ENCODE measurements at places on chromosomes 5 and 9.
A peak's percentile ranks its signal among the peaks of the same experiment; 100 is the strongest.

DNA sequence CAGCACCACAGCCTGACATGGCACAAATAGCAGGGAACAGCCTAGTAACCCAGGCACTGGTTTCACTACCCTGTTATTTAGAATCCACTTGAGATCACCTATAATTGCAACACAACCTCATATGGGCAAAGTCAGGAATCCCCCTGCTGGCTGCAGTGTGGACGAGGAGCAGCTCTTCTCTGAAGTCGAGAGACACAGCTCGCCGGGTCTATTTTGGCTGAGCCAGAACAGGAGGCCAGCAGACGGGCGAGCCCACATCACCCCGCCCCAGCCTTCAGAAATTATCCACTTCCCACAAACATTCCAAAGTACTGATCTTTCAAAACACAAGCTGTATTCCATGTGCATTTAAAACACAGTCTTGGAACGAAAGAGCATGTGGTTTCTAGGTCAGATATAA, 179.0 kb downstream of the ROR2 start:
- DNase-seq = peak; percentile 83

- no peak for DNase-seq
Observed at GRCh38 chr5:32074401-32074800, 99.7 kb downstream of the GOLPH3 start.

DNA sequence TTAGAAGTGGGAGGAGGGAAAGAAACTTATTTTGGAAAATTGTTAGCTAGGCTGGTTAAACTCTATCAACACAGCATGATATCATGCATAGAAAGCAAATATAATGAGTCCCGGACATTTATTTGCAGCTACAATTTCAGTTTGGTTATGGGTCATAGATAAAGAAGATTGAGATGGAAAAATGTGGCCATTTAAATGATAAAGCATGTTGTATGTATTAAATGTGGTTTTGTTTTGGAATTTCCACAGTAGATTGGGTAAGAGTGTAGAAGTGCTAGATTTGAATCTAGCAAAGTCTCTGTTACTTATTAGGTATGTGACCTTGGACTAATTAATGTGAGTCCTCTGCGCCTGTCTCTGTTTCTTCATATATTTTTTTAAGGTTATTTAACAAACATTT, 217.4 kb downstream of the KDM4C start:
- DNase-seq = no peak

GRCh38 chr5:157743163-157744050, at the start of gene LSM11:
Gene LSM11 (plus strand): TSS chr5:157743712. CDS start chr5:157743751, 39 bp downstream.
- no peak for DNase-seq

DNA sequence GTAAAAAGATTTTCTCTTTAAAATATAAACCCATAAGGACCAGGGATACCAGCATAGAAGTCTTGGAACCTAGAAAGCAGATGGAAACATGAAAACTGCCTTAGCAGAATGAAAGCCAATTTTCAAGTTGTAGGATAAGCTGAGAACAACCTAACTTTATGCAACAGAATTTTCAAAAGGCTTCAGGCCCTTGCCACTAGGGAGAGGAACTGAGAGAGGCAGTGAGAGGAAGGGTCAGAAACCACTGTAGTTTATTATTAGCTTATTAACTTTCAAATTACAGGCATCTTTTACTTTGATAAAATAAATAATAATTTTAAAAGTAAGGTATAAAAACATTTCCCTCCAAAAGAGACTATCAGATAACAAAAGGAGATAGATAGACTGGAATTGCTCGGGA, 33.4 kb downstream of the FAM81B start:
- DNase-seq = no peak

DNA sequence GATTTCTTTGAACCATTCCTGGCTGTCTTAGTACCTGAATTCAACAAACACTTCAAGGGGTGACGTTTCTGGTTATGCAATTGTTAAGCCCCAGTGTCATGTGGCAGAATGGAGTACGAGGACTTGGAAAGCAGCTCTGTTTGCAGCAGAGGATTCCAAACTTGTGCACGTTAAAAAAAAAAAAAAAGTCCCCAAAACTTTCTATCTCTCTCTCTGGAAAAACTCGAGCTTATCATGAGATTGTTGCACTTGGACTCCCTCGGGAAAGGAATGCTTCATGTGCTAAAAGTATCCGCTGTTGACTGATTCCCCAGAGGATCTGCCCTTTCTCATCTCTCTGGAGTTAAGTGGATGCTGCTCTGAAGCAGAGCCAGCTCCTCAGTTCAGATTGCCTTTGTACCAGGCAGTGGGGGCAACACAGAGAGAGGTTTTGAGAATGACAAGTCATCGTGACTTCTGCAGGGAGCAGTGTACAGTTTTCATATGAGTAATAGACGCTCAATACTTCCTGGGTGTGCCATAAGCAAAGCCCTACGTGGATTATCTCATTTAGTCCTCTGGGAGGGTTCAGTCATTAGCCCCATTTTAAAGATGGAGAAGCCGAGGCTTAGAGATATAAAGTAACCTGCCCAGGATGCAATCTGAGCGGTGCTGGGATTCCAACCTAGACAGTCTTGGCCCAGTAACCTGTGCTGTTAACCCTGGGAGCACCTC, 28.1 kb downstream of the TMOD1 start:
- no peak for DNase-seq

GRCh38 chr9:106795031-106795430, 67.9 kb upstream of the ZNF462 start:
- no peak for DNase-seq

DNA sequence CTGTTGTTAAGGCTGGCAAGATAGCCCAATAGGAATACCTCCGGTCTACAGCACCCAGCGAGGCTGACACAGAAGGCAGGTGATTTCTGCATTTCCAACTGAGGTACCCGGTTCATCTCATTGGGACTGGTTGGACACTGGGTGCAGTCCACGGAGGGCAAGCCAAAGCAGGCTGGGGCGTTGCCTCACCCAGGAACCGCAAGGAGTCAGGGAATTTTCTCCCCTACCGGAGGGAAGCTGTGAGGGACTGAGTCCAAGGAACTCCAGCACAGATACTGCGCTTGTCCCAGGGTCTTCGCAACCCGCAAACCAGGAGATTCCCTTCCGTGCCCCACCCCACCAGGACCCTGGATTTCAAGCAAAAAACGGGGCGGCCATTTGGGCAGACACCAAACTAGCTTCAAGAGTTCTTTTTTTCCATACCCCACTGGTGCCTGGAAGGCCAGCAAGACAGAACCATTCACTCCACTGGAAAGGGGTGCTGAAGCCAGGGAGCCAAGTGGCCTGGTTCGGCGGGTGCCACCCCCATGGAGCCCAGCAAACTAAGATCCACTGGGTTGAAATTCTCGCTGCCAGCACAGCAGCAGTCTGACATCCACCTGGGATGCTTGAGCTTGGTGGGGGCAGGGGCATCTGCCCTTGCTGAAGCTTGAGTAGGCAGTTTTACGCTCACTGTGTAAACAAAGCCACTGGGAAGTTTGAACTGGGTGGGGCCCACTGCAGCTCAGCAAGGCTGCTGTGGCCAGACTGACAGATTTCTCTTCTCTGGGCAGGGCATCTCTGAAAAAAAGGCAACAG, 647.2 kb downstream of the BNC2 start:
- no peak for DNase-seq

- DNase-seq = no peak
Observed at GRCh38 chr9:77125665-77126064, 51.7 kb upstream of the VPS13A start.

DNA sequence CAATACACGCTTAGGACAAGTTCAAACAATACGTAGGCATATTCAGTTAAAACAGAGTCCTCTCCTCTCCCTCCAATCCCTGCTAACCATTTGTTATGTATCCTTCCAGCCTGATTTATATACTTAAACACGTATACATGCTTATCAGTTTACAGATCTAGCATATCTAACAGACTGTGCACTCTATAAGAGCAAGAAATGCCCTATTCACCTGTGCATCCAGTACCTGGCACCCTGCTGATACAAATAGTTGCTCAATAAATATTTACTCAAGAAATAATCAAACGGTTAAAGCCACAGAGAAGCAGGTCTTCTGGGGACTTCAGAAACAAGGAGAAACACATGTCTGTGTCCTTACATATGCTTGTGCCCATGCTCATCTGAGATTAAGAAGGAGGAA, 55.9 kb downstream of the MLLT3 start:
- no peak for DNase-seq

DNA sequence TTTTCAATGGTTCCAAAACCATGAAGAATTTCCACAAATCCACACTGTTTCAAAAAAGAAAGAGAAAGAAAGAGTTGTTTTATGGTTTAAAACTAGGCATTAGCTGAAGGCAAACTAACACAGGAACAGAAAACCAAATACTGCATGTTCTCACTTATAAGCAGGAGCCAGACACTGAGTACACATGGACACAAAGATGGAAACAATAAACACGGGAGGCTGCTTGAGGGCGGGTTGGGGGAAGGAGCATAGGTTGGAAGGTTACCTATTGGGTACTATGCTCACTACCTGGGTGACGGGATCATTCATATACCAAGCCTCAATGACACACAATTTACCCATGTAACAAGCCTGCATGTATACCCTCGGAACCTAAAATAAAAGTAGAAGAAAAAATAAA, 45.0 kb downstream of the SEMA6A start:
- no peak for DNase-seq

GRCh38 chr5:187042-187431, 4.3 kb upstream of the LRRC14B start:
- no peak for DNase-seq

DNA sequence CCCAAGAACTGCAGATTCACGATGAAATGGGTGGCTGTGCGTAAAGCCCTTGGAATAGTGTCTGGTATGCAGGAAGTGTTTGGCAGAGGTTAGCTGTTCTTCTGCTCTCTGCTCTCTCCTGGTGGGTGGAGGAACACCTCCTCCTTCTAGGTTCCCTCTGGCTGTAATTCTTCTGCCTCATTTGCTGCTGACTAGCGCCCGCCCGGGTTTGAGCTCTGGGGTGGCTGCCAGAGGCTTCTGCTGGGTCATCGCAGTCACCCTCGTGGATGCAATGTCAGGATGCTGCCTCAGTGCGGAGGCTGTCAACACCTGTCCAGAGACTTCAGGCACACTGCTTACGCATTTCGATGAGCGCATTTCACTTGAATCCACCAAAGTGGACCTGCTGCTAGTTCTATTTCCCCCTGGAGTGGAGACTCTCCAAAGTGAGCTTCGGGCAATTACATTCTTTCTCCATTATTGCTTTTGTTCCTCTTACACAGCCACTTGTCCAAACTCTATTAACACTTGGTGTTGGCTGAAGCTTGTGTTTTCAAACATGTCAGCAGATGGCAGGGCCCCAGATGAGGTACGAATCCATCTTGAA, 11.7 kb downstream of the DOCK2 start:
- DNase-seq = peak; percentile 69

DNA sequence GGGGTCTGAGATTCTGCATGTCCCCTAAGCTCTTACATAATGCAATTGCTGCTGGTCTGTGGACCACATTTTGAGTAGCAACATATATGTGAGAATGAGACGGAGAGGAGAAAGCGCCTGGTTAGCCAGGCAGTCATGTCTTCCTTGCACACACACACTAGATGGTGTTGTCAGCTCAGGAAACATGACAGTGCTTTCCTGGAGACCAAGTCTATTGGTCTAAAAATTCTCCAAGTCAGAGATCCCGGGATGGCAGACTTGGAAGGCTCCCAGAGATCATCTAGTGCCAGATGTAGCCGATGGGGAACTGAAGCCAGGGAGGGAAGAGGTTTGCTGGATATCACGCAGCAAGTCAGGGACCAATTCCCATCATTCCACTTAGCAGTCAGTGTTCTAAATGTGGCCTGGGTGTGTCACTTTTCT, 53.4 kb downstream of the GALNT12 start:
- peak; percentile 52 for DNase-seq

GRCh38 chr5:149210225-149210624, 61.4 kb upstream of the AFAP1L1 start:
- peak; percentile 57 for DNase-seq

DNA sequence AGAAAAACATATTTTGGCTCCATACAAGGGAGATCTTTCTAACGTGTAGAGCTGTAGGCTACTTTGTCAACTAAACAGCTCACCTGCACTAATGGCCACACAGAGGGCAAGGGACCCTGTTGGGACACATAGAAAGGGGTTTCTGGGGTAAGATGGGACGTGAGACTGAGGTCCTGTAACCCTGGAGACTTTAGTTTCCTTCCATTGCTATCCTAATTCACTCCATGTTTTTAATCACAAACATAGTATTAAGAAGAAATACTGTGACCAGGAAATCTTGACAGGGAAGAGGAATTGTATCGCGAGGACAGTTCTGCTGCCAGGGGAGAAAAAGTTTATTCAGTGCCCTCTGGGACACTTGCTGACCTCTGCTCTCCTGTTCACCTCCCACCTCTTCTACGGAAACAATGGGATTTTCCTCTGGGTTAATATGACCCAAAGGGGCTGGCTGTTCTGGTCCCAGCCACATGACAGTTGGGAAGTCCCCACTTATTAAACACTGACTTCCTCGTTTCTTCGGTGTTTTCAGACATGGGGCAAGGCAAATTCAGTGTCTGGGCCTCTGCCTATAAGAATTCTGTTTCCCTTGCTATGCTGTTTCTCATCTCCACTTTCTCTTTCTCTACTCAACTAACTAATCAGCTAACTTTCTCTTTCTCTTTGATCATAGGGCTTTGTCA, 106.9 kb upstream of the SEMA6A start:
- DNase-seq = no peak

DNA sequence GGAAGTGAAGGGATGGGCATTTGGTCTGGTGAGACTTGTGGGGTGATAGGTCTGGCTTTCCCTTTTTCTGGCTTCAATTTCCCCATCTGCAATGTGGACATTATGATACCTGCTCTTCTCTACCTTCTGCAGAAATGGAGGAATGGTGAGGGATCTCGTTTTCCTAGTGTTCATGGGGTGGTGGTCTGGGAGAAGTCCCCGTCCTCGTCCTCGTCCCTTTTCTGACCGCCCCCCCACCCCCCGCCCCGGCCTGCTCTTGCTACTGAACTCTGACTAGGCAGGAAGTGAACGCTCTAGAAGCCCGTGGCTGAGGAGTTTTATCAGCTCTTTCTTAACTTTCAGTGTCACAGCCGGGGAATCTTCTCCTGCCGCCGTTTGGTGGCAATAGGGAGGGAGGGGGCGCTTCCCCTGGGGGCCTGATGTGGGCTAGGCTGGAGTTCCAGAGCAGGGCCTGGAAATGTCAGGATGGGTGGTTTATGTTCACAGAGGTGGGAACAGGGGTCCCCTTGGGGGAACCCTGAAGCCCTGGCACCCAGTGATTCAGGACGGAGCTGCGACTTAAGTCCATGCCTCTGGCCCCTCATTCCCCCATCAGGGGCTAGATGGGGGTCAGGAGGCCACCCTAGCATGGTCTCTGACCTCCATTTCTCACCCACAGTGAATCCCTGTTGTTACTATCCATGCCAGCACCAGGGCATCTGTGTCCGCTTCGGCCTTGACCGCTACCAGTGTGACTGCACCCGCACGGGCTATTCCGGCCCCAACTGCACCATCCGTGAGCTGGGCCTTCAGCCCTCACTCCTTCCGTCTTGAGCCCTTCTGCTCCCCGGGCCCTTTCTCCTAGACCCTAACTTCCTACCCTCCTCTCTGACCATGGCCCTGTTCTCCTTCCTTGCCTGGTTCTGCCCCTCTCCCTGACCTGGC, 6.7 kb downstream of the PTGS1 start:
- no peak for DNase-seq

- DNase-seq = no peak
Observed at GRCh38 chr5:175219366-175219765, 224.6 kb downstream of the DRD1 start.

- DNase-seq = no peak
Observed at GRCh38 chr5:68251386-68251785, 35.8 kb downstream of the PIK3R1 start.

Measured in non-pigmented ciliary epithelial cell (primary cell).